Tracheal epithelial cell (primary cell): ENCODE measurements at places on chromosomes 3 and 15. TPM values are rescaled to one million over a fixed set of nuclear protein-coding genes. Genes with fewer than 3 reads are reported as not detected.

The PRSS50 gene
- total RNA-seq = not detected in 2 replicates

The C2CD4B gene
- not detected in 2 replicates for total RNA-seq

The PFN2 gene
- total RNA-seq = 121 and 141 TPM in 2 replicates

The SERPINI2 gene
- not detected in 2 replicates for total RNA-seq

The GOLGA6D gene
- not detected in 2 replicates for total RNA-seq

The SCN11A gene
- under 0.01 TPM in 1 of 2 replicates, not detected in the other for total RNA-seq

The LXN gene
- total RNA-seq = 3.9 and 4.0 TPM in 2 replicates

The LINGO1 gene
- not detected in 2 replicates for total RNA-seq

The THSD4 gene
- 9.0 and 23.1 TPM in 2 replicates for total RNA-seq

The RETNLB gene
- total RNA-seq = not detected in 2 replicates

The IL5RA gene
- not detected in 2 replicates for total RNA-seq

The GOLGA6L7 gene
- not detected in 2 replicates for total RNA-seq

The ERICH6 gene
- under 0.01 and 0.24 TPM in 2 replicates for total RNA-seq

The TRPM1 gene
- total RNA-seq = under 0.01 TPM in 1 of 2 replicates, not detected in the other

The ZNF860 gene
- total RNA-seq = 1.4 and 1.9 TPM in 2 replicates

The FBXW12 gene
- total RNA-seq = not detected in 2 replicates

The OSBPL10 gene
- 14.2 and 24.9 TPM in 2 replicates for total RNA-seq

The SPG21 gene
- total RNA-seq = 95.4 and 99.3 TPM in 2 replicates

The SAXO2 gene
- total RNA-seq = under 0.01 TPM in 1 of 2 replicates, not detected in the other

The PLA2G4D gene
- total RNA-seq = under 0.01 TPM in 1 of 2 replicates, not detected in the other

The DPPA2 gene
- not detected in 2 replicates for total RNA-seq

The NANOGP8 gene
- 0.24 TPM in 1 of 2 replicates, not detected in the other for total RNA-seq

The TLR9 gene
- total RNA-seq = under 0.01 TPM in 1 of 2 replicates, not detected in the other

The ARGFX gene
- not detected in 2 replicates for total RNA-seq

The TMC3 gene
- total RNA-seq = not detected in 2 replicates

The CD276 gene
- 31.5 and 76.1 TPM in 2 replicates for total RNA-seq
